ENCODE measurements at places on chromosomes 1 and 21. TPM values are rescaled to one million over a fixed set of nuclear protein-coding genes. Genes with fewer than 3 reads are reported as not detected.

Gene GJA5
- 0.87 TPM for total RNA-seq

Gene FCGR2B
- total RNA-seq = not detected

Gene LCA5L
- 0.22 TPM for total RNA-seq

Gene LRRC53
- total RNA-seq = not detected

Gene RGS7
- total RNA-seq = under 0.01 TPM

Gene ZNF670
- 7.5 TPM for total RNA-seq

Gene CCDC28B
- total RNA-seq = 15.5 TPM

Gene DNM3
- total RNA-seq = 1.1 TPM

Gene CFAP141
- total RNA-seq = not detected
